Fibroblast of upper back skin (primary cell): ENCODE measurements at places on chromosomes 3 and 15.
A peak's percentile ranks its signal among the peaks of the same experiment; 100 is the strongest.

DNA sequence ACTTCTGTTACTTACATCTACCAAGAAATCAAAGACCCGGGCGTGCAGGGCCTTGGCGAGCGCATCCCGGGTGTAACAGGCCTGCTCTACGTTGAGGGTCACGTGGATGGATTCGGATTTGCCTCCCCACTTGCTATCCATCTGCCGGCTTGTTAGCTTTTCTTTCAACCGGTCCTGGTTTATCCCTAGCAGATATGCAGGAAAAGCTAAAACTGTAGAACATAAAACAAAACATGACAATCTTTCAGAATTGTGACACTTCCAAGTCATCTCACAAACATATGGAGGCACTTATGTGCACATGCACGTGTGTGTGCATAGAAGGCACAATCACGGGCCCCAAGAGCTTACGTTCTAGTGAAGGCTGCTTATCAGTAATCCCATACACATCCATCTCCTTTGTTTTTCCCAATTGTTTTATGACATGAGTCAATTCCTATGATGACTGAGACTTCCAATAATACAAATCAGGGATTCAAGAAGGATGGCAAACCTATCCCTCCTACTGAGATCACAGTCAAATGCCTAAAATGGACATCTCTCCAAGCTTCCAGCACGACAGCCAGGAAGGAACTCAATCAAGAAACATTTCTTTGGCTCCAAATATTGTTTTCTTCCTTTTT is 11.3 kb downstream of the LDHAL6B start:
- DNase-seq: no peak

GRCh38 chr3:116281313-116282143 is 163.8 kb downstream of the LSAMP start:
- DNase-seq: no peak

DNA sequence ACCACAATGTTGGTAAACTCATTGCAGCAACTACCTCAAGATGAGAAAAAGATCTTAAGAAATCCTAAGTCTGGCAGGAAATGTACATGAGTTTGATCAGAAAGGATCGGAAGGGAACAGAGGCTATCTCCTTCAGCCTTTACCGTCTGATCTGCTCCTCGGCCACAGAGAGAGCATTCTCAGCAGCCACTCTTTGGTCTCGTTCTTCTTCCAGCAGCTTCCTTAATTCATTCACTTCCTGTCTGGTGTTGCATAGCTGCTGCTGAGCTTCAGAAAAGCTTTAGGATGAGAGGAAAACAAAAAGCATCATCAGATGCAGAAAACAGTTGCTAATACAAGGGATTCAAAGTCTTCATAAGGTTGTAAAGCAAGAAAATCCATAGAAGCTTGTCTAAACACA is 6.6 kb upstream of the HCLS1 start:
- no peak for DNase-seq

DNA sequence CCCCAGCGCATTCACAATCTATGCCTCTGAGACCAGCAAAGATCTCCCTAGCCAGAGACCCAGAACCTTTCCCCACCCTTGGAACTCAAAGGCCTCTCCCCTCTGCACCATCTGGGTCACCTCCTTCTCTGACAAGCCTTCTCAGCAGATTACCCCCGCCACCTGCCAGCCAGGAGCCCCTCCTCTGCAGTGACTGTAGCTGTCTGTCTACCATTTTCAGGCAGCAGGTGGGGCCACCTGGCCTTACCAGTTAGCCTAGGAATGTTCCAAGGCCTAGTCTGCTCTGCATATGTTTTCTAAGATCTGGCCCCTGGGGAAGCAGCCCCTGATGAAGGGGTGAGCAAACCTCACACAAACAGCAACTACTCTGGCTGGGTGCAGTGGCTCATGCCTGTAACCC is 2.4 kb downstream of the MYLK start:
- DNase-seq: no peak

DNA sequence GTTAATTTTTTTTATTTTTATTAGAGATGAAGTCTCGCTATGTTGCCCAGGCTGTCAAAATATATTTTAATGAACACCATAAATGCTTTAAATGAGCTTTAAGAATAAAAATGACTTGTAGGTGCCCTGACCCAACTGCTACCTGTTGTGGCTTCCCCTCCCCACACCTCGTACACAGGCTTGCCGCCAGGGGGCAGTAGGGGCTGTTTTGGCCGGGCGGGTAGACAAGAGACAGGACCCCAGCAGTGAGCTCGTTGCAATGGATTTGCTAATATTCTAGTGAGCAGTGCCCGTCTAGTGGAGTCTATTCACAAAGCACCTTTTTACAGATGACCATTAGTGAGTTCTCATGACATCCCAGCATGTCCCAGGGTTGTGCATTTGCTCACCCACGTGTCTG is 418.1 kb downstream of the OCA2 start:
- DNase-seq: no peak

GRCh38 chr15:55868707-55869106 is 124.7 kb downstream of the NEDD4 start:
- peak; percentile 10 for DNase-seq

DNA sequence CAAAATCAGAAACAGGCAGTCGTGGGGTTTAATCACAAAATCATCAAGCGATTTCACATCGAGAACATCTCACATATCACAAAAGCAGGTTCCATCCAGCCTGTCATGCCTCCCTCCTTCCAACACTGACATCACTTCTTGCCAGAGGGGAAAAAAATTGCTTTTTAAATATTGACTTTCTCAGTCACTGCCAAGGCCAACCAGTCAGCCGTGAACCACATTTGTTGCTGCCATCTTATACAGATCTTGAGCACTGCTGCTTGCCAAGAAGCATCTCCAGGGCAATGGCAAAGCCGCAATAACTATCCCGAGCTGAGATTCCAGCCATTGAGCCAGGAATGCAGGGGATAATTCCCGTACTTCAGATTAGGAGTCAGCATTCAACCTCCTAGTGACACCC is 174.6 kb downstream of the ANXA2 start:
- DNase-seq: no peak

DNA sequence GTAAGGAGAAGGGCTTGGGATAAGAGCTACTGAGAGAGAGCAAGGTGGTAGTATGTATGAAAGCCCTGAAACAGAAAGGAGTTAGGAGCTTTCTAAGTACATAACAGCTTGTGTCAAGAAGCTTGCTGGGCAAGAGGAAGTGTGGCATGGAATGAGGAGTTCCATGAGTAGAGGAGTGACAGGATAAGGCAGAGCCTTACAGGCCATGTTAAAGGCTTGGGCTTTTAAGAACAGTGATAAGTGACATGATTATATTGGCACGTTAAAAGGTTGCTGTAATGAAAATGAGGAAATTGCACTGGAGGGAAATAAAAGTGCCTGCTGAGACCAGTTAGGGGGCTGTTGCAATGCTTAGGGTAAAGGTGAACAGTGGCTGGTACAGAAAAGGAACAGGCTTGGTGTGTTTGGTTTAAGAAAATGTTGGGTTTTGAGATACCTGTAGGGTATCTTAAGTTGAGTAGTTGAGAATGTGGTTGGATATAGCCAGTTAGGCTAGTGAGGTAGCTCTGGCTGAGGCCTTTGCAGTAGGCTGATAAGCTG is 49.0 kb downstream of the MEF2A start:
- no peak for DNase-seq

DNA sequence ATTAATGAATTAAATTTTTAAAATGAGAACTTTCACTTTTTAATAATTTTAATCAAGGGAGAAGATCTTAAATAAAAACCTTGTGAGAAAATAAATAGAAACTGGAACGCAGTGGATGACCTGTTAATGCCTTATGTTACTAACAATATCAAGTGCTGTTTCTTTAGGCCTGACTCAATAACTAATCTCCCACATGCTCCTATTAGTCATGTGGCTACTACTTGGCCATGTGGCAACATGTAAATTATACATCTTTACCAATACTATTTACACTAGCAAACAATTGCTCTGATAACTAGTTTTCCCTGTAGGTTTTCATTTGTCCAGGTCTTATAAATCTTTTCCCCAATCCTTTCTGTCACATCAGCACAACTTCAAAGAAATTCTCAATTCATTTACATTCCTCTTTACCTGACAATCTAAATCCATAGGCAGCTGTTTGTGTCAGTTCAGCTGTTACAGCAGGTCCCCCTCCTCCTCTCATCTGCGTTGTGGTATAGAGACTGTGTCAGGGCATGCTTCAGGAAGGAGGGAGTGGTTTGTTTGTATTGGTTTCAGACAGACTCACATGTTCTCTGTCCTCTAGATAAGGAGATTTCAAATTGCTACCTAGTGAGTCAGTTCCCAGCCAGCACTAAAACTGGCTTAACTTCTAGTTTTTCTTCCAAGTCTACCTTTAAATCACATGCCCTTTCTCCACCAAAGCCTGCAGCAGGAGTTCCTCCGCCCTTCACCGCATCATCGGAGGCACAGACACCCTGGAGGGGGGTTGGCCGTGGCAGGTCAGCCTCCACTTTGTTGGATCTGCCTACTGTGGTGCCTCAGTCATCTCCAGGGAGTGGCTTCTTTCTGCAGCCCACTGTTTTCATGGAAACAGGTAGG is 11.3 kb upstream of the C3orf52 start:
- DNase-seq: peak; percentile 85

DNA sequence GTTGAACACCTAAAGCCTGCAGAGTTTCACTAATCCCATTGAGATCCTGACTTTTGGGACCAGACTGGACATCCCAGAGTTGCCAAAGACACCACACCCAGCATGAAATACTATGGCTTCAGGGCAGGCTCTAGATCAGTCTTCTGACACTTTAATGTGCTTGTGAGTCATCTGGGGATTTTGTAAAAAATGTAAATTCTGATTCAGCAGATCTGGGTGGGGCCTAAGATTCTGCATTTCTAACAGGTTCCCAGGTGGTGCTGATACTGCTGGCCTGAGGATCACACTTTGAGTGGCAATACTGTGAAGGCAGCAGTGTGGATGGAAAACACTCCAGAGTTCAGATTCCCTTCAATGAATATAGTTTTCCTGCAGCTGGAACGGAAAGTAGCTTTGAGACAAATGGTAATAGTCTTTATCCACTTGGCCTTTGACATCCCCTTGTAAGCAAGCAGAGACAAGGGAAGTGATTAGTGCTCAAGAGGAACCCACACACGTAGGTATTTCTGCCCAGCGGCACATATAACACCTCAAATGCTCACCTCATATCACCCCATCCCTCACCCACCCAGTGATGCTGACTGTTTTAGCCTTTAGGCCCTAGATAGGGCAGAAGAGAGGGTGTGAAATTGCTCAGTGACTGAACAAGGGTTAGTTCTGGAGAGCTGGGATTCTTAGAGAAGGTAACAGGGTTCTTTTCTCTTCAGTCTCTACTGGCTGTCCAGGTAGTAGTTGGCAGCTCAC is 51.5 kb upstream of the GSK3B start:
- peak; percentile 63 for DNase-seq

DNA sequence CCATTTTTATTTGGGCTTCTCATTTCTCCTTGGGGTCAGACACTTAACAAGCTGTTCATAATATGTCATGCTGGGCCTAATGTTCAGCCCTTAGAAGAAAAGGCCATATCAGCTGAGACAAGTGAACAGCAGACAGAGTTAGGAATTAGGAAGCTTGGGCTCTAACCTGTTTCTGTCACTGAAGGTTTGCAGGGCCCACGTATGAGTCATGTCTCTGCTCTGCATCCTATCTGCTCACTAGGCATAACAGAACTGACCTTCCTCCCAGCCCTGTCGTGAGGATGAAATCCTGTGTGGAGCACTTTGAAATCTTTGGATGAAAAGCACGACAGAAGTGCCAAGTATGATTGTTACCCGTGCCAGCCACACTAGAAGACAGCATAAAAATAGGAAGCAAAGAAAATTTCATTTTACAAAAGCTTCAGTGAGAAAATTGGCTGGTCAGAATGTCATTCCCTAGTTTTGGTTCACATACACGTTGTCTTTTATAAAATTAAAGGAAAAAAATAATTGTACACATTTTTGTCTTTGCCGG is 26.5 kb upstream of the CD47 start:
- DNase-seq: no peak

DNA sequence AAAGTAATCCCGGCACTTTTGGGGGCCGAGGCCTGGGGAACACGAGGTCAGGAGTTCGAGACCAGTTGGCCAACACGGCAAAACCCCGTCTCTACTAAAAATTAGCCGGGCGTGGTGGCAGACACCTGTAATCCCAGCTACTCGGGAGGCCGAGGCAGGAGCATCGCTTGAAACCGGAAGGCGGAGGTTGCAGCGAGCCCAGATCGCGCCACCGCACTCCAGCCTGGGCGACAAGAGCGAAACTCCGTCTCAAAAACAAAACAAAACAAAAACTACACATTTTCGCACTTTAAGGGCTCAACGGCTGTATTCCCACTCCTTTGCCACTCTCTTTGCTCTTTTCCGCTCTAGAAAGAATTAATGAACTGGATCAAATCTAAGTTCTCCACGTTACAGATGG is 763 bp upstream of the TRNT1 start:
- DNase-seq: no peak

GRCh38 chr15:83960192-83960829 is 275.3 kb upstream of the GOLGA6L4 start:
- no peak for DNase-seq

GRCh38 chr3:14295037-14295436 is 107.4 kb upstream of the SLC6A6 start:
- DNase-seq: no peak

DNA sequence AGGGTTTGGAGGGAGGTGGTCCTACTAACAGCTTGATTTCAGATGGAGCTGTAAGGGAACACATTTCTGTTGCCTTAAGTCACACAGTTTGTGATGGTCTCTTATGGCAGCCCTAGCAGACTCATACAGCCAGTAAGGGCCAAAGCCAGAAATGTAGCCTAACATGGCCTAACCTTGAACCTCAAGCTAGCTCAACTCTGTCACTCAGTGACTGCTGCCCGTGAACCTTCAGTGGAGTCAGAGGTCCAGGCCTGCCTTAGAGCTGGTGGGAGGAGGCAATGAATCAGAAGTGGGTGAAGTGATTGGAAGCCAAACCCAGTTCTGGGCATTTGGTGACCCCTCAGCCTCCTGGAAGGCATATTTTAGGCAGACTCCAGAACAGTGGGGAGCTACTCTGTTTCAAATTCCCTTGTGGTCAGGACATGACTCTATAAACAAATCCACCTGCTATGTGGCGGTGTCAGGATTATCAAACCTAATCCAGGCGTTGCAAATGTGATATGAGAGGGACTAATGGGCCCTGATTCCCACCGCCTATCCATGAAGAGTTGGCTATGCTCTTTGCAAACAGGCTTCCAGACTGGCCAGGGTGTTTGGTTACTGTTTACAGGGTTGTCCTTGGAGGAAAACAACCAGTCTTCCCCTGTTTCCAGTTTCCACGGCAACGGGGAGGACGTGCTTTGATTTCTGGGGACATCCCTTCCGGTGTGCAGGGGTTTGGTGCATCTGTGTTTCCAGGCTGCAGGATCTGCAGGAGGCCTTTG is 105.9 kb upstream of the AGBL1 start:
- DNase-seq: no peak

GRCh38 chr3:183081459-183082183 is 17.7 kb downstream of the MCCC1 start:
- no peak for DNase-seq

DNA sequence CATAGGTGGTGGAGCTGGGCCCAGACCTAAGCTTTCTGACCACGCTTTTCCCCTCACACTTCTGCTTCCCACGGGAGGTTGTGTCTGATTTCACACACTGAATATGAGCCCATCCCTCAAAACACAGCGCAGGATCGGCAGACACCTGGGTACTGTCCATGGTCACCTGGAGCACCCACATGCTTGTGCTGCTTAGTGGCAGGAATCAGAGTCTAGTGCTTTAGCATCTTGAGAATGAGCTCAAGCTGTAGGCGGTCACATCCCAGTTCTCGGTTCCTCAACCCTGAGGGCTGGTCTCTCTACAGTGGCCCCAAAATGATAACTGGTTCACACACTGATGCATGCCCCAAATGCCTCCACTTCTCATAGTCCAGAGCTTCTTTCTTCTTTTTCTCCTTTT is 111.0 kb downstream of the SEMA5B start:
- DNase-seq: no peak

GRCh38 chr3:53069422-53070068 is 23.7 kb upstream of the SFMBT1 start:
- DNase-seq: no peak

GRCh38 chr3:38131621-38132369 is 5.1 kb downstream of the ACAA1 start:
- DNase-seq: peak; percentile 17
